ENCODE measurements at places on chromosomes 7 and 10. TPM values are rescaled to one million over a fixed set of nuclear protein-coding genes. Genes with fewer than 3 reads are reported as not detected.

DNA sequence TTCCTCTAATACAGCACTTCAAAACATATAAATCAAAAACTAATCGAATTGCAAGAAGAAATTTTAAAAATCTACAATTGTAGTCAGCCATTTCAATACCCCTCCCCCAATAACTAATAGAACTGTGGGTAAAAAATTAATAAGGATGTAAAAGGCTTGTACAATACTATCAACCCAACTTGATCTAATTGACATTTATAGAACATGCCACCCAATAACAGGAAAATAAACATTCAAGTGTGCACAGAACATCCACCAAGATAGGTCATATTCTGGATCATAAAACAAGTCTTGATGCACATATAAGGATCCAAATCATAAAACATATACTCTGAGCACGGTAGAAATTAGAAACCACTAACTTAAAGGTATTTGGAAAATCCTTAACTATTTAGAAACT lies 4.0 kb upstream of the GPAM start:
- no peak for DNase-seq

DNA sequence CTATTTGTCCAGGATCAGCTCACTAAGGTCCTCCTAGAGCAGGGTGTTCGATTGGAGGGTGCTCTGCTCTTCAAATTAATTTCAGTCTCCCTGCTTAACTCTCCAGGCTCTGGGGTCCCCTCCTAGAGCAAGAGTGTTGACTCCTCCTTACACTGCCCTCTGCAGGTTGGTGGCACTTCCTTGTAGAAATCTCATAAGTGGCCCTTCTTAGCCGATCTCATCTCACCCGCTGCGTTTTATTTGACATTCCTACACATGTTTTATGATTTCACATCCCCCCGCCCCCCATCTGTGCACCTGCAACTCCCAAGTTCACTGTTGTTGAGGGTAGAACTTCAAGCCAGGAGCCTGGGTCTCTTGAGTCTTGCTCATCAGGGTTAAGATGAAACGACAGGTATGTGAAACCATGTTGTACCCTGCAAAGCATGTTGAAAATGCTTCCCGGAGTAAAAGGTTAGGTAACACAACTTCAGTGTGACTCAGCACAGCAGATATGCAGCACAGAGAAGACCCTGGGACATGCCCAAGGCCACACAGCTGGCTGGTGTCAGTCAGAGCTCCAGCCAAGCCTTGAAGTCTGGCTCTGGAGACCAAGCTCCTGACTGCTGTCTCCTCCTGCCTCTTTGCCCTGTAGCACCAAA lies 171.2 kb downstream of the PRKAG2 start:
- no peak for DNase-seq

ZNF853 gene
- 3.4 TPM for total RNA-seq

UPK3B gene
- 5.5 TPM for total RNA-seq

GRCh38 chr10:99393683-99394082 lies 36.7 kb downstream of the GOT1 start:
- DNase-seq, result no peak

GRCh38 chr7:144857463-144857862 lies 21.6 kb upstream of the TPK1 start:
- no peak for DNase-seq

DNA sequence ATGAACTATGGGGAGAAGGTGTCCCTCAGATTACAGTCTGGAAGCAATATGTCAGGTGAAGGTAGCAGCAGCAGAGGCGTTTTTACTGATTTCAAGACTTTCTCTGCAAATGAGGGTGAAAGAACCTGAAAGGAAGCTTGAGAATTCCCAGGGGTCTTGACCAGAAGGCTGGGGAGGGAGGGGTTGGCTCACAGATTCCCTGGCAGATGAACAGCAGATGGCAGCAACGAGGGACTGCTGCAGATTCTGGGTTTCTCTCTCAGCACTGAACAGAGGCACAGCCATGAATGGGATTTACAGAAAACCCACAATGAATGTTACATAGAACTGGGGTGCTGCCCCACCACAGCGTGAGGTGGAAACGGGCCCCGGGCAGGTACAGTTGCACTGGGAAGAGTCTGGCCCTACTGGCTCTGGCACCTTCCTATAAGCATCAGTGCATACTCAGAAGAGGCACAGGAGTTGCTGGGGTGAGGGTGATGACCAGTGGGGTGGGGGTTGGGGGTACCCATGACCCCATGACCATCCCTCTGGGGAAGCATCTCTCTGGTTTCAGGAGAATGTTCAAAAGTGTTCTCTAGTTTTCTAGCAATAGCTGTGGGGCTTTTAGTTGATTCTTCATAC lies 317.8 kb downstream of the SH2D4B start:
- DNase-seq, result peak; percentile 10

ACTR1A gene
- 104 TPM for total RNA-seq

DNA sequence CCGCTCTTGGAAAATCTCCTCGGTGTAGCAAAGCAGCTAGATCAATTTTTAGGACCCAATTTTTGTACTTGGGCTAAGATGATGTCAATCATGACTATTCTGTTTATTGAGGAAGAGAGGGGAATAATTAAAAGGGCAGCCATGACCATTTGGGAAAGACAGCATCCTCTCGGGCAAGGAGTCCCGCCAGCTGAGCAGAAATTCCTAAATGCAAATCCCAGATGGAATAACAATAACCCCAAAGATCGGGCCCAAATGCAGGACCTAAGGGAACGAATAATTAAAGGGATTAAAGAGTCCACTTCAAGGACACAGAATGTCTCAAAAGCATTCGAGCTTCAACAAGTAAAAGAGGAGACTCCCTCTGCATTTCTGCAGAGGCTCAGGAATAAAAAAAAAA lies 18.7 kb downstream of the COL17A1 start:
- no peak for DNase-seq

DNA sequence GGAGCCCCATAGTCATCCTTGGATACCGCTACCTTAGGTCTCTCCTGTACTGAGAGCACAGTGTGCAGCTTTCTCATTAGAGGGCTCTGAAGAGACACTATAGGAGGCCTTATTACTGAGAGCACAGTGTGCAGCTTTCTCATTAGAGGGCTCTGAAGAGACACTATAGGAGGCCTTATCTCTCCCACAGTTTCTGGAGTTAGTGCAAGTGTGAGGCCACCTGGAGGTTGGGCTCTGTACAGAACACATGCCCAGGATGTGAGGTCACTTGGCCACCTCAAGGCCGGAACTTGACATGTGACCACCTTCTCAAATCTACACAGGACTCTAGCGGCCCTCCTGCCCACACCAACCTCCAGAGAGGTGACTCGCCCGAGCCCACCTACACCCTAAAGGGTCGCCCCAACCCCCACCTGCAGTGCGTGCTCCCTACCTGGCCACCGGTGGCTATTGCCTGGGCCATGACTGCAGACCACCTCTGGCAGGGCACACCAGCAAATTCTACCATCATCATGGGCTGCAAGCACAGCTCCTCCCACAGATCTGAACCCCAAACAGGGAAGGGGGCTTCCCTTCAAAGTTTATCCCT lies 24.6 kb downstream of the FRMPD2 start:
- no peak for DNase-seq

- peak; percentile 92 for DNase-seq
Measured at GRCh38 chr7:73734619-73735527, 3.7 kb downstream of the ABHD11 start.

- DNase-seq, result peak; percentile 2
Measured at GRCh38 chr10:16384021-16384420, 52.8 kb upstream of the PTER start.

- DNase-seq, result no peak
Measured at GRCh38 chr10:110103921-110104461, 96.2 kb downstream of the ADD3 start.

- no peak for DNase-seq
Measured at GRCh38 chr10:61821693-61822092, 79.8 kb upstream of the ARID5B start.

PTPRN2 gene
- total RNA-seq, result 4.0 TPM

PLAC9 gene
- total RNA-seq, result 53.8 TPM

DNA sequence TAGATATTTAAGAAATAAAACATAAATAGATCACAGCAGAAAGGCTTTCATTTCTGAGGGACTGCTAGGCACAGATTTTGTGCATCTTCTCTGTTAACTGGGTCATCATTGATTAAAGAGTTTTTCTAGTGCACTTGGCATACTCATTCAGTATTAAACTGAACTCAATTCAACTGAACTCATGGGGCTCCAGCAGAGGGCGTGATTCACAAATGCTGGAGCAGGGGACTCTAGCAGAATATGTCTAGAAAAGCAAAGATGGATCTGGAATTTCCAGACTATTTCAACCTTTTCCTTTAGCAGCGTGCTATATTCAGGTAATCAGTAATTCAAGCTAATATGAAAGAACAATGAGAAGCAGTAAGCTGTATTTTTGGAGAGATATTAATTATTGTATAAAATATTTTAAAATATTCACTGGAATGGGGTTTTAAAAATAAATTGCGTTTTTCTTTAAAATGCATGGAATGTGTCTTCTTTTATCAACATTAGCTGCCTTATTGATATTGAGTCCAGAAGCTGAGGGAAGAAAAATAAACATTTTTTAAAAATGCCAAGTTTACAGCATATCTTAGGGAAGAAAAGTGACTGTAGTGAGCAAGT lies 296.8 kb upstream of the CACNA2D1 start:
- no peak for DNase-seq

DNA sequence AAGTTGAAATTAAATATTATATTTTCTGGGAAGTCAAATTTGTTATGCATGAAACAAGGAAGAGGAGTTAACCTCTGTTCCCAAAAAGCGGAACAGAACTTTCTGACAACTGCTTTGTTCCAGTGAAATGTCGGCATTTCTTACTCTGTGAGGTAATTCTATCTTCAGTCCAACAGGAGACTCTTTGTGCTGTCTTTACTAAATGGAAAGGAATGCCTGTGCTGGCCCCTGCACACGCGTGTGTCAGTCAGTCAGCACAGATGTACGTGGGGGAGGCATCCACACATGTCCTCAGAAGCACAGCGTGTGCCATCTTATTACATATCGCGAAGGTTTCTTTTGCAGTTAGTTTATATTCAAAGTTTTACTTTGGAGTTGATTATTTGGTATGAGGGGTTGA lies 37.5 kb downstream of the NET1 start:
- DNase-seq, result no peak

- no peak for DNase-seq
Measured at GRCh38 chr7:116334555-116334954, 124.2 kb downstream of the TES start.

DNA sequence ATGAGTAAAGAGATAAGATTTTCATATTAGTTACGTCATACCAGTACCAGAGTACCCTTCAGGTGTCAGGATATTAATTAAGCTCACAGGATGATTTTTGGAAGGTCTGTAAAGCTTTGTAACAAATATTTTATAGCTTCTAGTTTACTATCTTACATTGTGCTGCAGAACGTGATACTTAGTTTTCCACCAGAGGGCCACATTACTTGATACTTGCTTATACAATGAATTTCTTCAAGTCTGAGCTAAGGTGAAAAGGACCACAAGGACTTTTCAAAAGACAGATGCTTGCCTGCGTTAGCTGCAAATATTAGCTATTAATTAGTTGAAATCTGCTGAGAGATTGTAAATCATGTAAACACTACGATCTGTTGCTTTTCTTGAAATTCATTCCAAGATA lies 12.2 kb downstream of the FOXP2 start:
- DNase-seq, result no peak

DNA sequence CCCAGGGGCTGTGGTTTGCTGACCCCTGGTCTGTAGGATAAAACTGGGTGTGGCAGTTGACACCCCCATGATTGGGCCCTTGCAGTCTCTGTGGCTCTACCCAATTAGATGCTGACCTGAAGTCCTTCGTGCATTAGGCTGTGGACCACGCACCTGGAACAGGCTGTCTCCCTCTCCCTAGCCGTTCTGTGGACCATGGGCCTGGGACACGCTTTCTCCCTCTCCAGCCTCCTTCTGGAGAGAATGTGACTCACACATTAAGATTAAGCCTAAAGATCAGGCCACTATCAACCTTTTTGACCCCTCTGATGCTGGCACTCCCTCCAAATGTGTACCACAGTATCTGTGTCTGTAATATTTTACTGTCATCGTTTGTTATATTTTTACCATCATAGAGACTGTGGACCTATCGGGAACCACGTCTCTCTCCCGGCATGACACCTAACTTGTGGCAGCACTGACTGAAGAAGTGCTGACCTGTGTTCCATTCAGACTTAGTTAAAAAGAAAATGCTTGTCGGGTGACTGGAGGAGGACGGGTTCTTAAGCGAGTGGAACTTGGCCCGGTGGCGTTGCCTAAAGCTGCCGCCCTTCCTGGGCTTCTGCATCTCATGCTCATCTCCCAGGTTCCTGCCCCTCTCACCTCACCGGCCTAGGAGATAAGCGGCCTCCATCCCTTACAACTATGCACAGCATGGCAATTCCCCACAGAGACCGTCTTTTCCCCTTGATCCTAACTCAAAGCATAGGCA lies 92.8 kb downstream of the WDR37 start:
- DNase-seq, result no peak

LRWD1 gene
- total RNA-seq, result 16.6 TPM

- no peak for DNase-seq
Measured at GRCh38 chr7:55053651-55054571, 35.1 kb downstream of the EGFR start.

FAM131B gene
- 1.6 TPM for total RNA-seq

DNA sequence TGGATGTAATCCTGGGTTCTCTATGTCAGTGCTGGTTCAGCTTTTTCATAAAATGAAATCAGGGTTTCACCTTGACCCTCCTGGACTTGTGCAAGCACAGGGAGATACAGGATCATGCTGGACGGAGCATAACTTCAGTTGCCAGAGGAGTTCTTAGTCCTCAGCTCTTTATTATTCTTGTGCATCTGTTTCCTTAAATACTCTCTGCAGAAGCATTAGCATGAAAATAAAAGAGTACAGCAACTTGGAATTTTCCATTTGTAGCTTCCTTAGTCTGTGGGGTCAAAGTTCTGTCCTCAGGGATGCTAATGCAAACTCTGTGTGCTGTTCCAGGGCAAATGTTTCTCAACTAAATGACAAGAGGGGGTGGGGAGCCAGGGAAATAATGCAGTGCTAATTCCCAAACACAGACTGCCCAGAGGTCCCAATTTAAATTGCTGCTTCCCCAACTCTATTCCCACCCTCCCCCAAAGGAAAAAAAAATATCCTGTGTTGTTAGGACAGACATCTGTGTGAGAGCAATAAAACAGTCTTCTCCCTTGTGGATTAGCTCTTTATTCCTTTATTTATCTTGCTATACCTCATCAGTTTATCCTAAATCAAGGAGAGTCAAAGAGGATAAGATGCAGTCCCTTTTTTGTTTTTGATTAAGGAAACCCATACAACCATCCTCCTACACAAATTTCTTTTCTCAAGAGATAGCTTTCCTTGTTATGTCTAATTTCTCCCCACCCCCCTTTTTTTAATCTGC lies 905.0 kb downstream of the LRMDA start:
- DNase-seq, result no peak

PTPN20 gene
- 7.1 TPM for total RNA-seq

PRPS1L1 gene
- not detected for total RNA-seq

SCART1 gene
- total RNA-seq, result 1.2 TPM

TMEM139 gene
- total RNA-seq, result 48.1 TPM

DNA sequence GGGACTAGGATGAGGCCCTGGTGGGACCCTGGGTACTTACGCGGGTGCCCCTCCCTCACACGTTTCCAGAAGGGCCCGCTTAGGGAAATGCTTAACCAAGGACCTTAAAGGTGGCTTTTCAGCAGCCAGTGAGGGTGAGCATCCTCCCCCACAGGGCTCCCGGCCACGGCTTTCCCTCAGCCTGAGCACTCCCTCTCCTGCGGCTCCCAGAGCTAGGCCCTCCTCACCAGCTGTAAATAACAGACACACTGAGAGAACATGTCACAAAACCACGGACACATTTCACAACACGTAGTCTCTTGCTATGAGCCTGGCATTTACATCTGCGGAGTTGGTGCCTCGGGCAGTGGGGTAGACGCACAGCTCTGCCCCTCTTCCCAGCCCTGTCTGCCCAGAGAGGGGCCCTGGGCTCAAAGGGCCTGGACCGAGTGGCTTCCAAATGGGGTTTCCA lies 25.2 kb downstream of the GRID1 start:
- no peak for DNase-seq
